ENCODE measurements at places on chromosomes 6 and 20. TPM values are rescaled to one million over a fixed set of nuclear protein-coding genes. Genes with fewer than 3 reads are reported as not detected.

- no peak for DNase-seq
These were observed 76.0 kb downstream of the MKKS start for GRCh38 chr20:10357974-10358373.

GRCh38 chr6:145271577-145271976, 463.7 kb downstream of the EPM2A start:
- no peak for DNase-seq

- DNase-seq, result no peak
These were observed 60.8 kb downstream of the OGFRL1 start for GRCh38 chr6:71349395-71349794.

DNA sequence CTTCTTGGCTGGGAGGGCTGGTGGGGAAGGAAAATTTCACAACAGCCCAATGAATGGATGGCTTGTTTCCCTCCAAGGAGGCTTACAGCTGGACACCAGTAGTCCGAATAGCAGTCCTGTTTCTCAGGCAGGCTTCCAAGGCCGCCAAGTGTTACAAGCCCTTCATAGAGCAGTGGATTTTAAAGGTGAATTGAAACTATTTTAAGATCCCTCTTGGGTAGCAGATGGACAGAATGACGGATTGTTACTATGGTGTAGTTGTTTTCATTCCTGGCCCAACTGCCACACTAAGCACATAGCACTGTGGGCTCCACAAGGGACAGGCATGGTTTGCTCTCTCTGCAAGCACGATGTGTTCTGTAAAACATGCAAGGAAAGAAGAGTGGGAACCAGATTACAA, 203.3 kb upstream of the TAB2 start:
- no peak for DNase-seq

- DNase-seq, result no peak
These were observed 16.0 kb downstream of the HFE start for GRCh38 chr6:26103141-26103769.

- DNase-seq, result no peak
These were observed 3.0 kb upstream of the C4A start for GRCh38 chr6:31978831-31979230.

DNA sequence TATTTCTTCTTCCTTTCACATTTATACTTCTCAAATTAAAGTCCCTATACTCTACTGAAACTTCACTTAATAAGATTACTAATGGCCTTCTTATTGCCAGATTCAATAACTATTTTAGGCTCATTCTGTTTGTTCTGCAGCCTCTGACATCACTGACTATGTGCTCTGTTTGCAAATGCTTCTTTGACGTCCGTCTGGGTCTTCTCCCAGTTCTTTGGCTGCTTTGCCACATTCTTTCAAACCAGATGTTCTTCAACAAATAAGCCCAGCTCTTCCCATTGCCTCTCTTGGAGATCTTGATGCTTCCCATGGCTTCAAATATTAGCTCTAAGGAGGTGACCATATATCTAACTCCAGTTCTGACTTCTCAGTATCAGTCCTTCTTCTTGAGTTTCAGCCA, 117.4 kb downstream of the BTBD9 start:
- DNase-seq, result no peak

Gene LHFPL5
- not detected for total RNA-seq

Gene MYT1
- total RNA-seq, result not detected

Gene ISM1
- 1.3 TPM for total RNA-seq

Gene EYA4
- total RNA-seq, result not detected

Gene GINS1
- total RNA-seq, result 28.8 TPM

Measured in activated CD4-positive, alpha-beta T cell treated with anti-CD3 and anti-CD28 coated beads, Interleukin-2, amount 10 ng/mL, durations not matched to agents 7 days and 5 days (primary cell).